Naive thymus-derived CD4-positive, alpha-beta T cell (primary cell): ENCODE measurements at places on chromosomes 11 and 22. TPM values are rescaled to one million over a fixed set of nuclear protein-coding genes. Genes with fewer than 3 reads are reported as not detected.

DNA sequence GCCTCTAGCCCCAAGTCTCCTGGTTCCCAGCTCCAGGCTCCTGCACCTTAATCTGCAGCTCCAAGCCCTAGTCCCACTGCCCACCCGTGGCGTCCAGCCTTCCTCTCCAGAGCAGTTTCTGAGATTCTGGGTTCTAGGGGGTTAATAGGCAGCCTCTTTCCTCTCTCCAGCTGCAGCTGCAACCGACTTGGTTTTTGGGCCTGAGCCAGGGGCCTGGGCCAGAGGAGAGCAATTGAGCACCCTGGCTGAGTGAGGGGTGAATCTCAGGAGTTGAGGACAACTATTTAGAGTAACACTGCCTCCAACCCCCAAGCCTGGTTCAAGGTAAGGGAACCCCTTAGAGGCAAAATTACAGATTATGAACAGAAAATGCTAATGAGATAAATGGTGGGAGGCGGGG, 9.0 kb upstream of the CHRM1 start:
- no peak for DNase-seq

- DNase-seq, result no peak
Observed at GRCh38 chr11:3208272-3208671, 10.3 kb downstream of the MRGPRG start.

DNA sequence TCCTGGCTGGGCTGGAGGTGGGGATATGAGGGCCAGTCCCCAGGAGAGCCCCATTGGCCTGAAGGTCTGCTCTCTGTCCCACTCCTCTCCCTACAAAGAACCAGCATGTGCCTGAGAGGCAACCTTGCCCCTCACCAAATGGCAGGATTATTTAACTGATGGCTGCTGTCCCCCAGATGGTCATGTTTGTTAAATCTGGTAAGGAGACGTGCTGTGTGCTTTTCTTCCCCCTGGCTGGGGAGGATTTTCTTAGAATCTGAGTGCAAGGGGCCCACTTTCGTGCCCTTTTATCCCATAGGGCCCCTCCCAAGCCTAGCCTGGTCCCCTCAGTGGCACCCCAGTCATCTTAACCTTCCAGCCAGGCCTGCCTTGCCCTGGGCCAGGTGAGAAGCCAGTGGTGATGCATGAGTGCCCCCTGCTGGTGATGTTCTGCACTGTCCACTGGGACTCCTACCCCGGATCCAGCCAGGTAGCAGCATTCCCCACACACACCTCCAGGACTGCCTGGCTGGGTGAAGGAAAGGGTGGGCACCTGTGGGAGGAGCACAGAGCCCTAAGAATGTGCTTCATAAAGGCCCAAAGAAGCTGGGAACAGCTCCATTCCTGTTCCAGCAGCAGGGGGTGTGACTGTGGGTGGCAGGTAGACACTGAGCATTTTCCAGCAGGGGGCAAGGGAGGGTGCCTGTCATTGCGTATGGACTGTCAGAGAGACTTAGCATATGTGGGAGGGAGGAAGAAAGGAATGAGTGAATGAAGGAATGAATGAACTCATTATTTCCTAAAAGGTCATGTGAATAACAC, 28.9 kb downstream of the MFNG start:
- DNase-seq, result peak; percentile 73

GRCh38 chr11:22711071-22711770, 44.8 kb downstream of the GAS2 start:
- DNase-seq, result no peak

GRCh38 chr11:119055901-119056300, 1.1 kb downstream of the HYOU1 start:
- no peak for DNase-seq

The FZD4 gene
- total RNA-seq, result not detected

The CHORDC1 gene
- total RNA-seq, result 66.5 TPM

DNA sequence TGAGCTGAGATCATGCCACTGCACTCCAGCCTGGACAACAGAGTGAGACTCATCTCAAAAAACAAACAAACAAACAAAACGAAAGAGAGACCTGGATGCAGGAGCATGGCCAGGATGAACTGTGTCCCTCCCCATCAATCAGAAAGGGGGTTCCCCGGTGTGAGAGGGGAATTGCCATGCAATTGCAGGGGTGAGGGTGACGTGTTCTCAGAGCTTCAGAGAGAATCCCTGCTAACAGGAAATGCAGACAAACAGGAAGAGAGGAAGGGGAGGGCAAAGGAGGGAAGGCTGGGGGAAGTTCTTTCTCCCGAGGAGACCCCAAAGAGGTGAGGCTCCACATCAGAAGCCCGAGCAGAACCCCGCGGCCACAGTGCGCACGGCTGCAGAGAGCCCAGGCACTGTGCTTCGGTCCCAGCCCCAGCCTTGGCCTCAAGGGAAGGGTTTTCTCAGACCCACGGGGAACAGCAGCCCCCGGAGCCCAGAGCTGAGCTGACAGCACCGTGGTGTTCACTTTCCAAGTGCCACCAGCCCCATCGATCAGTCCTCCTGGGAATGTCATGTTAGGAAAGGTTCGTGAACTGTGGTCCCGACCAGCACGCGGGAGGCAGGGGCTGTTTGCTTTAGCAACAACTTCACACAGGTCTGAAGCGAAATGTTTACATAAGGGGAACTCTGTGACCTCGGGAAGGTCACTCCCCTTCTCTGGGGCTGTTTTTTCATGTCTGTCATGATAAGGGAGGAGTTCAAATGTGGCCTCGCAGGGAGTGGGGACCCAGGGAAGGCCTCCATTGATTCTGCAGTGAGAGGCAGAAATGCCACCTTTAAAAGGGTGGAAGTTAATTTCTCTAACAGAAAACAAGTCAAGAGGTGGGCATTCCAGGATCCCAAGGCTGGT, 108.0 kb upstream of the ANO1 start:
- DNase-seq, result peak; percentile 20

DNA sequence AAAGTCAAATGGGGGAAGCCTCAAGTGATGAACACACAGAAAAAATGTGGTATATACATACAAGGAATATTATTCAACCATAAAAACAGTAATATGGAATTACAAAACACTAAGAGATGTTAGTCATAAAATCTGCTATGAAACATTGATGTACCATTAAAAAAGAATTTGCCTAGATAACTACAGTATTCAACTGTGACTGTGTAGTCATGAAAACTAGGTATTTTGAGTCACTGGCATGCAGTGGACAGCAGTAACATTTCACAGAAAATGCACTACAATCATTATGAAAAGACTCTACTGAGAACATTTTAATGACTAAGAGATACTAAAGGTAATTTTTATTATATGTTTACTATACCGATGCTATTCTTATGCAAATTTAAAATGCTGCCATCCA, 11.7 kb downstream of the ZNF195 start:
- no peak for DNase-seq

GRCh38 chr11:22617868-22618267, 7.8 kb downstream of the FANCF start:
- DNase-seq, result no peak

The GSTT2B gene
- total RNA-seq, result not detected

The TBX1 gene
- 0.22 TPM in 1 of 2 replicates, not detected in the other for total RNA-seq

- DNase-seq, result no peak
Observed at GRCh38 chr11:1008001-1008802, 28.3 kb downstream of the MUC6 start.

- no peak for DNase-seq
Observed at GRCh38 chr22:35517207-35517606, 23.4 kb upstream of the RASD2 start.

DNA sequence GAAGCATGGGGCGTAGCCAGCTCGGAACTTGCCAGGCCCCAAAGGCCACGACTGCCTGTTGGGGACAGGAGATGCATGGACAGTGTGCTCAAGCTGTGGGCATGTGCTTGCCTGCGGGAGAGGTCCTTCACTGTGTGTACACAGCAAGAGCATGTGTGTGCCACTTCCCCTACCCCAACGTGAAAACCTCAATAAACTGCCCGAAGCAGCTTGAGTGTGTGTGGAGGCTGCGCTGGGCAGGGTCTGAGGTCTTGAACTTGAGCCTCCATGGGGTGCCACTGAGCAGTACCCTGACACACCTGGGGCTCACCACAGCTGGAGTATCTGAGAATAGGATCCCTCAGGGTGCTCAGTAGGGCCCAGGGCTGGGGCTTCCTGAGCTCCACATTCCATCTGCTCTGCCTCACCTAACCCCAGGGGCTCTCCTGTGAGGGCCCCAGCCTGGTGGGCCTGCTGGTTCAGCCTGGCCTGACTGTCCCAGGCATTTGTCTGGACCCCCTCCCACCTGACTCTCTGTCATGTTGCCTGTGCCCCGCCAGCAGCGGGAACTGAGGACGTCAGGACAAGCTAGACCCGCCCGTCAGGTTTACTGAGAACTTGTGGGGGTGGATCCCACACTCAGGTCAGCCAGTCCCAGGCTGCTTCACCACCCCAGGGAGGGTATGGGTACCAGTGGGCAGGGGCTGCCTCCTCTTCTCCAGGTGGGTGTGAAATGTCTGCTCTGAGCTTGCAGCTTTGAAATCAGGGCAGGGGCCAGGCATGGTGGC, 3.2 kb downstream of the RASSF7 start:
- no peak for DNase-seq

- DNase-seq, result no peak
Observed at GRCh38 chr11:103673773-103674172, 362.7 kb upstream of the DDI1 start.

DNA sequence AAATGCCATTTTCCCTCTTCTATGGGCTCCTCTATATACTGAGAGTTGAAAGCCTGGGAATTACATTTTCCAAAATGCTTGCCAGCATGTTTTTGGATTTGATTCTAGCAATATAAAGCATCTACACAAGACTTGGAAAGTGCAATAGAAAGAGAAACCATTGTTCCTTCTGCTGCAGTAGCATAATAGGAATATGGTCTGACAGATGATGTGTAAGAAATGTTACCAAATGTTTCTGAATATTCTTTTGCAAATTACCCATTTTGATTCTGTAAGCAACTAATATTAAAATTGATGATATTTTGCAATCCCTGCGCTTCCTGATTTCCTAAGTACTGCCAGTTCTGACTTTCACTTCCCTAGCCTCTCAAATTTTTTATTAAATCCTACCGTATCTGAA, 61.6 kb downstream of the CASP12 start:
- no peak for DNase-seq

DNA sequence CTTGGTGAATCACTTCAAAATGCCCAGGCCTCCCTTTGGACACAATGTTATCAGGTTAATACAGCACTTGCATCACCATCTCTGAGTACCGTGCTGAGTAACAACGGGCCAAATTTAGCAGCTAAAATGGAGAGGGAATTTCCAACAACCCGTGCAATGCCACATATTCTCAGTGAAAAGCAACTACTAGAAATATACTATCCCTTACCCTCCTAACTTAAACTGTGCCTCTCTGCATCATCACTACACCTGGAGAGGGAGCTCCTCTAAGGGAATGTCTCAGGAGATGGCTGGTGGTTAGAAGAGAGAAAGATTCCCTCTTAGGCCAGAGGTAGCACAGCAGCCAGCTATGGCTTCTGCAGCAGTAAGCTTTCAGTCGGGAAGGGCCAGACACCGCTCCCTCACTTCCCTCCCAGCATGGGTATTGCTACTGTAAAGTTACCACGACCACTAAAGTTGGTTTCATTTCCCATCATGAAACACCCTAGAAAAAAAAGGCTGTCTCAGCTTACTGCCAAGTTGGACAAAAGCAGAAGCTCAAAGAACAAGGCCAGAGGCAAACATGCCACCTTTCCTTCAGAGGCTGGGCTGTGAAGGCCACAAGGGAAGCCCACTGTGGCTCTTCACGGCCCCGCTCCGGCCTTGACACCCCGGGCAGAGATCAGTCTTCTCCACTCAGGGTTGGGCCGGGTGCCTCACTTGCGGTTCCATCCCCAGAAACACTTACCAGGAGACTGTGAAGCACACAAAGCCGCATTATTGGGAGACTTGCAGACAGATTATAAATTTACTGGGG, 3.9 kb downstream of the MAML2 start:
- peak; percentile 51 for DNase-seq

DNA sequence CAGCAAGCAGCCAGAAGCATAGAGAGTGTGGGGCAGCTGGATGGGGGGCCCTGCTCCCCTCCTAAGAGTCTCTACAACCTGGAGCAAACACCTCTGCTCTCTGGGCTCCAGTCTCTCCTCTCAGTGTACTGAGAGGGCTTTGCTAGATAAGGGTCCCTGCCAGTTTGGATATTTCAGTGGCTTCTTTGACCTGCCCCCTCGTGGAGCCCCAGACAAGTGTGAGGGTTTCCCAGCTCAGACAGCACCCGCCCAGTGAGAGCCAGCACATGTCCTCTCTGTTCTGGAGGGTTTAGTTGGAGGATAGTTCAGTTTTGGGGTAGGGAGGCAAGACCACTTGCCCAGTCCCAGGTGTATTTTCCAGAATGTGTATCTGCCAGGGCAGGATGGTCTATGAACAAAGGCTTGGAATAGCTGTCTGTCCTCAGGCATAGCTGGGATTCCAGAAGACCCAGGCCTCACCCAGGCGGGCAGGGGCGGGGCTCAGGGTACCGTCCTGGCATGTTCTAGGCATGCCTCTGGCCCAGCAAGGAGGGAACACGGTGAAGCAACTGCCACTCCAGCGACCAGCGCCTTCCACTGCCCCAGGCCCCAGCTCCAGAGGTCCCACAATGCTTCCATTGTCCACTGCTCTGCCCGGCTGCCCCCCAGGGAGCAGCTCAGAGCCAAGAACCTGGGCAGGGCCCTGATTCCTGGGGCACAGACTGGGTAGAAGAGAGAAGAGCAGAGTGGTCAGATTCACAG, 7.5 kb upstream of the MICALL1 start:
- DNase-seq, result no peak

DNA sequence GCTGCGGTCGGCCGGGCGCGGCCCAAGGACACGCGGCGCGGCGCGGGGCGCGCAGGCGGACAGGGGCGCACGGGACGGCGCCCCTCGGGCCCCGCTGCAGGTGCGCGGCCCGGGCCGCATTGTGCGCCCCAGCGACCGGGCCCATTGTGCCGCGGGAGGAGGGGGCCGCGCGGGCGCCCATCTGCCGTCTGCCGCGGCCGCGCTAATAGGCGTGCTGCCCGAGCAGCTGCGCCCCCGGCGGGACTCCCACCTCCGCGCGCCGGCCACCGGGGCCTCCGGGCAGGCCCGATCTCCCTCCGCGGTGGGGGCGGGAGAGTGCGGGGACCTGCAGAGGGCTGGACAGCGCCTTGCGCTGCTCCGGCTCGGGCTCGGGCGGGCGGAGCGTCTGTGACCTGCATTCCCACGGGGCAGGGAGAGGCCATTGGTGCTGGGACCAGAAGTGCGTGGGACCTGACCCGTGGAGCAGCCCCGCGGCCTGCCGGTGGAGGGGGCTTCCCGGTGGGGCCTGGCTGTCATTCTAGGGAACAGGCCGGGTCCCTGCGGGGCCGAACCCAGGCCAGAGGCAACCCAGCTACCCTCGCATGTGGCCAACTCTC, 933 bp downstream of the BRSK2 start:
- DNase-seq, result no peak

DNA sequence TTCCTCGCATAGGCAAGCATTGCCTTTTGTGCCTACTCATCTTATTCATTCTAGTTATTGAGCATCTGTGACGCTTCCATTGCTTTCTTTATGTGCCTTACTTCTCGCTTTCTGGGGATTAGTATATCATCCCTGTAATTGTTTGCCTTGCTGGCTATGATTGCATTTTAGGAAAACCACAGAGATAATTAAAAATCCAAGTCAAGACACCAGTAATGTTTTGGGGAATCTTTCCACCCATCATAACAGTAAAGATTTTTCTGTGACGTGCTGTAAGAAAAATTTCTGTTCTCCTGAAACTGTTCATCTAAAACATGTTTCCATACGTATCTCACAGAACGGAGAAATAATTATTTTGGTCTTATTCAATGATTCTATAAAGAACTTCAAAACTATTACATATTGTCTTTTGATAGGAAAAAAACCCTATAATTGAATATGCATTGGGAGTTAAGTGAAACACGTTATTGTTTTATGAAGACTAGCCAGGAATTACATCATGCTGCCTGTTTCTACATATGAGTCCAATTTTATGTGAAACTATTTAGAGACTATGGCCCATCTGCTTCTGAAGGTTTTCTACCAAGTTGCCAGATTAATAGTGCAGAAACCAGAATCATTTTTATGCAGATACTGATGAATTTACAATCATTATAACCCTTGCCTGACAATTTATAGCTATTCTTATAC, 133.7 kb upstream of the FIBIN start:
- DNase-seq, result no peak
